Smooth muscle cell of bladder (primary cell): ENCODE measurements at places on chromosomes 3 and 15. TPM values are rescaled to one million over a fixed set of nuclear protein-coding genes. Genes with fewer than 3 reads are reported as not detected.

Gene HIGD2B
- not detected in 2 replicates for total RNA-seq

Gene CORO2B
- total RNA-seq: 4.3 and 5.3 TPM in 2 replicates

Gene ZXDC
- total RNA-seq: 16.6 and 17.7 TPM in 2 replicates

Gene LDHAL6B
- not detected in 2 replicates for total RNA-seq

Gene FES
- 23.8 and 25.2 TPM in 2 replicates for total RNA-seq

Gene C2CD4A
- total RNA-seq: not detected in 2 replicates

Gene NISCH
- 53.8 and 76.9 TPM in 2 replicates for total RNA-seq

Gene NCEH1
- 6.3 and 9.2 TPM in 2 replicates for total RNA-seq

Gene ZNF654
- total RNA-seq: 12.1 and 20.8 TPM in 2 replicates

Gene SAMD7
- not detected in 2 replicates for total RNA-seq

Gene IMPG2
- 0.14 and 0.18 TPM in 2 replicates for total RNA-seq

Gene RBPMS2
- total RNA-seq: 0.14 TPM in 1 of 2 replicates, not detected in the other

Gene SCN11A
- total RNA-seq: under 0.01 TPM in 2 replicates
